ENCODE measurements at places on chromosomes 5 and 9.

DNA sequence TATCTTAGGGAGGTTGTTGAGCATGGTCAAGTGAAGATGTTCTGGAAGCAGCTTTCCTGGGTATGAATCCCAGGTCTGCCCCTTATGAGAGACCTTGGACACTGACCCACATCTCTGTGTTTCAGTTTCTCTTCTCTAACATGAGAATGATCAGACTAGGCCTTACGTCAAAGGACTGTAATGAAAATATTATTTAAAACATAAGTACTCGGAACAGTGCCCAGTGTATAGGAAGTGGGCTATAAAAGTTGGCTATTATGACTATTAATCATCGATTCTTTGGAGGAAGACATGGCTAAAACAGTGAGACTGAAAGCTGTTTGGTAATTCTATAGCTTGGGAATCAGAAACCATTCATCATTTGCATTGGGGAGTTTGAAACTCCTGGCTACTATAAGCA is 65.3 kb upstream of the MYO10 start:
- DNase-seq: no peak

- DNase-seq: no peak
Observed at GRCh38 chr5:61755726-61756222, 423.7 kb downstream of the ZSWIM6 start.

DNA sequence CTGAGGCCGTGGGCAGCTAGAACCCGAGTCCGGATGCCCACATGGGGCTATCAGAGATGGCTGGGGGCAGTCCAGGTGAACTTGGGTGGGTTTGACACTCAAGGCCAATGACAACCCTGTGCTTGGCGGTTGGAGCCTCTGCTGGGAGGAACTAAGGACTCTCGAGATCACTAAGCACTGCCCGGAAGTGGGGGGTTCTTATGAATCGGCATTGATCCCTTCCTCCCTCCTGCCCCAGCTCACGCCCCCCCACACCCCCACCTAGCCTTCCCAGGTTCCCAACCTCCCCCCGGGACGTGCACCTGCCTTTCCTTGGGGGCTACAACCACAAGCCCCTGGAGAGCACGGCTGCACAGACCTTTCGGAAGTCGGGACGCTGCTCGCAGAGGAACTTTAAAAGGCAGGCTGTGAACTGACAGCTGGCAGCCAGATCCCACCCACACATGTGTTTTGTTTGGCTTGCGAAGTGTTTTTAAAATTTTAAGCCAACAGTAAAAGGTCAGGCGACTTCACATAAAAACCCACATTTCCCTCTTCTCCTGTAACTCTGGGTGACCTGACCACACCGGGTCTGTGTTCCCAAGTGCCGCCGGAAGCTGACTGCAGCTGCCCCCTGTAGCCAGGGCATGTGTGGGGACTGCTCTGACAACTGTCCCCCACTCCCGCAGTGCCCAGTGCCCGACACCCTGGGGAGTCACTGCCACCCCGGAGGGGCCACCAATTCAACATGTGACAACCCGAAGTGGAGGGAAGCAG is 5.1 kb upstream of the RALGDS start:
- no peak for DNase-seq

DNA sequence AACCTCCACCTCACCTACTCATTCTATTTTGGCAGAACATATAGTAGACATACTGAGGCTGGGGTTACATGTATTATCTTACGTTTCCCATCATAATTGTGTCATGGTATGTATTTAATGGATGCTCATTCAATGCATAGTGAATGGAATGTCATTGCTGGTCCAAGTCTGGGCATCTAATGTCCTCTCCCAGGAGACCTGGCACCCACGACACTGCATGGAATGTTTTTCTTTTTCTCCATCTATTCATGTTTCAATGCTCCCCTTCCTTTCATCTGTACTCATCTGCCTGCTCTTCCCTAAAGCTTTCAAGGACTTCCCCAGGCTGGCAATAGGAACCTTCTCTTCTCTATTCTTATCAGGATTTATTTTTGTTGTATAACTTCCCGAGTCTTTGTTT is 50.8 kb upstream of the SLIT3 start:
- no peak for DNase-seq

DNA sequence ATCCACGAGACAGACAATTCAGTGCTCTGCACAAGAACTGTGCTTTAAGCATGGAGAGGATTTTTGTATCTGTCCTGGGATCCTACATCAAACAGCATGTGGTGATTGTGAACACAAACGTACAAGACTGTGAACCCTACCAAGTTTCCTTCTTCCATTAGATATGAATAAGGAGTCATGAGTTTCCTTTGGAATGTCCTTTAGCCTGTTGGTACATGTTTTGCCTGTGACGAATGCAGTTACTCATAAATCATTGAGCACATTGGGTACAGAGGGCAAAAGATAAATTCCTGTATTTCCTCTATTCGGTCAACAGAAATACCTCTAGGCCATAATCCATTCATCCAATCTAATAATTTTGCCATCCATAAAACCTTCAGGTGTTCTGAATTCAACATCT is 61.5 kb downstream of the FXN start:
- no peak for DNase-seq

GRCh38 chr9:6896562-6896961 is 138.8 kb downstream of the KDM4C start:
- no peak for DNase-seq

DNA sequence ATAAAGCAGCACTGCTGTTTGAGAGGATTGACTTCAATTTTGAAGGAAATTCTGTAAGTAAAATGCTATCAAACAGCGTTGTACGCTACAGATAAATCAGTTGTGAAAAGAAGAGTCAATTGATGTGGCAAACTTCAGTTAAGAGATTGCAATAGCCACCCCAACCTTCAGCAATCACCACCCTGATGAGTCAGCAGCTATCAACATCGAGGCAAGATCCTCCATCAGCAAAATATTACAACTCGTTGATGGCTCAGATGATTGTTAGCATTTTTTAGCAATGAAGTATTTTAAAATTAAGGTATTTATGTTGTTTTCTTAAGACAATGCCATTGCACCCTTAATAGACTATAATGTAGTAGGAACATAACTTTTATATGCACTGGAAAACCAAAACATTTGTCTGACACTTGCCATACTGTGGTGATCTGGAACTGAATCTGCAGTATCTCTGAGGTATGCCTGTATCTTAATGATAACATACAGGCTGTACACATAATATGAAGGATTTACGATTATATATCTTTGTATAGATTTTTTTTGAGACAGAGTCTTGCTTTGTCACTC is 47.5 kb downstream of the VPS13A start:
- DNase-seq: no peak

All from activated T-cell treated with anti-CD3 and anti-CD28 coated beads, Interleukin-2, amount 50 U/mL, for 72 hours (primary cell).